ENCODE measurements at places on chromosomes 13 and 19.

GRCh38 chr19:31346184-31347059 is 2.8 kb downstream of the TSHZ3 start:
- peak; percentile 56 for DNase-seq

DNA sequence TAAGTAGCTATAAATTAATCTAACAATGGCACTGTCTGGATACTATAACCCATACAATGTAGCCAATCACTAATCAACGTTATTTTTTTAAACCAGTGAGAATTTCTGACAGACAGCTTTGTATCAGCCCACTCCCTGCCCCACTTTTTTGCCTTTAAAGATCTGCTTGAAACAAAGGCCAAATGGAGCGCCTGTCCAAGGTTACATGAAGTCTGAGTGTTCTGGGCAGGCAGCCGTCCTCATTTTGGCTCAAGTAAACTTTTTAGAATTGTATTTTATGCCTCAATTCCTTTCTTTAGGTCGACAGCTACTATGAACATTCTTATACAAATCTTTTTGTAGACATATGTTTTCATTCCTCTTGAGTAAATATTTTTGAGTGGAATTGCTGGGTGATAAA is 6.2 kb downstream of the IFT88 start:
- DNase-seq: no peak

GRCh38 chr13:94683409-94683808 is 28.9 kb downstream of the SOX21 start:
- no peak for DNase-seq

DNA sequence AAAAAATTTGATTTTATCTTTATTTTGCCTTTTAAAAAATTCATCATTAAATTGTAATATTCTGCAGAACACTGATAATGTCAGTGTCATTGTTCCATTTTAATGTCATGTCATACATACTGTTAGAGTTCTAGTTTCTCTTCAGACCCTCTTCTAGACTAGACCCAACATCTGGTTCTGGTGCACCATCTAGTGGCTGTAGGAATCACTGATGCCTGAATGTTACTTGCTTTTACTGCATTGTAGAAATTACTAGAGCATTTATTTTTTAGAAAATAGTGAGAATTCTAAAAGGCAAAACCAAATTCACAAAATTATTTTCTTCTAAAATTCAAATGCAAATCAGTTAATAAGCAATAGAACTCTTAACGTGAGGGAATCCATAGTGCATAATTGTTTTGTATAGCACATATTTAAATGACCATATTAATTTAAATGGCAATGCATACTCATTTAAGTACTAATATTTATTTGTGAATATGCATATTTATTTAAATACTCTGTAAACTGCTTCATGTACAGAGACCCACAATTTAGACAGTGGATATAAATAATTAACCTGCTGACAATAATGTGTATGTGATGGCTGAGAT is 425.7 kb downstream of the KLF12 start:
- peak; percentile 61 for DNase-seq

- DNase-seq: no peak
Observed at GRCh38 chr13:60114499-60115028, 49.2 kb downstream of the DIAPH3 start.

- no peak for DNase-seq
Observed at GRCh38 chr13:41782086-41782485, 178.8 kb downstream of the VWA8 start.

GRCh38 chr13:50644081-50644871 is 199.2 kb downstream of the DLEU7 start:
- no peak for DNase-seq

GRCh38 chr19:2290441-2291184 is 8.6 kb upstream of the PEAK3 start:
- DNase-seq: peak; percentile 45

DNA sequence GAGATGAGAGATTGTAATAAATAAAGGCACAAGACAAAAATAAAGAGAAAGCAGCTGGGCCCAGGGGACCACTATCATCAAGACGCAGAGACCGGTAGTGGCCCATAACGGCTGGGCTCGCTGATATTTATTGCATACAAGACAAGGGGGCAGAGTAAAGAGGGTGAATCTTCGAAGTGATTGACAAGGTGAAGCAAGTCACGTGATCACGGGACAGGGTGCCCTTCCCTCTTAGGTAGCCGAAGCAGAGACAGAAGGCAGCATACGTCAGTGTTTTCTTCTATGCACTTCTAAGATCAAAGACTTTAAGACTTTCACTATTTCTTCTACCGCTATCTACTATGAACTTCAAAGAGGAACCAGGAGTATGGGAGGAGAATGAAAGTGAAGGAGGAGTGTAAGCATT is 4.6 kb upstream of the PRKCG start:
- no peak for DNase-seq

GRCh38 chr13:38204556-38204955 is 145.1 kb upstream of the UFM1 start:
- no peak for DNase-seq

DNA sequence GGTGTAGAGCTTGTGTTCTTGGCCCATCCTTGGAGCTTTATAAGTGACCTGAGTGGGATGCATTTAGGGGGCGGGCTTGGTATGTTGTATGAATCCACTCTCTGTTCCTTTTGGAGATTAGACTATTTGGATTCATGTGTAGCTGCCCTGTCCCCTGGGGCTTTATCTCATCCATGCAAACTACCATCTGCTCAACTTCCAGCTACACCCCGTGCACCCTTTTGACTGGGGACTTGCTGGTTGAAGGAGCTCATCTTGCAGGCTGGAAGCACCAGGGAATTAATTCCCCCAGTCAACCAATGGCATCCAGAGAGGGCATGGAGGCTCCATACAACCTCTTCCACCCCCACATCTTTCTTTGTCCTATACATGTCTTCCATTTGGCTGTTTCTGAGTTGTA is 6.1 kb downstream of the CLEC4M start:
- no peak for DNase-seq

DNA sequence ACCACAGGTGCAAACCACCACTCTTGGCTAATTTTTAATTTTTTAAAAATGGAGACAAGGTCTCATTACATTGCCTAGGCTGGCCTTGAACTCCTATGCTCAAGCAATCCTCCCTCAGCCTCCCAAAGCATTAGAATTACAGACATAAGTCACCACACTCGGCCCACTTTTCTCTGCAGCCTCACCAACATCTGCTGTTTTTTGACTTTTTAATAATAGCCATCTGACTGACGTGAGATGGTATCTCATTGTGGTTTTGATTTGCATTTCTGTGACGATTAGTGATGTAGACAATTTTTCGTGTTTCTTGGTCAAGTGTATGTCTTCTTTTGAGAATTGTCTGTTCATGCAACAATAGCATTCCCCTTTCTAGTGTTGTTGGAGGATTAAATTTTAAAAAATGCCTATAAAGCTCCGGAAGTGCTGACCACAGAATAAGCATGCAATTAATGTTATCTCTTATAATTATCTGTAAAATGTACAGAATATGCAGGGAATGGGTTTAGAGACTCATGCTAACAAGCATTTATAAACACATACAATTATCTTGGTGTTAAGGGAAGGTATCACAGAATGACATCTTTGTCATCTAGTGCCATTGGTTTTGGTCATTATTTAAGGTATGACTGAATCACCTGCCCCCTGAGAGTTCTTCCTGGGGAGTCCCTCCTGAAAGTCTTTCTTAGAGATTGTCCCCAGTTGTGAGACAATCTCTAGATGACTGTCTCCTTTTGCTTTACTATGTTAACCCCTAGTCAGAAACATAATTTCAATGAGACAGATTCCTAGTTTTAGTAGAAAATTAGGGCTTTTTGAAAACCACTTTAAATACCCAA is 118.5 kb upstream of the SERTM1 start:
- no peak for DNase-seq

GRCh38 chr13:95874286-95874685 is 178.9 kb downstream of the UGGT2 start:
- no peak for DNase-seq

- DNase-seq: no peak
Observed at GRCh38 chr13:22039961-22040360, 369.1 kb downstream of the FGF9 start.

DNA sequence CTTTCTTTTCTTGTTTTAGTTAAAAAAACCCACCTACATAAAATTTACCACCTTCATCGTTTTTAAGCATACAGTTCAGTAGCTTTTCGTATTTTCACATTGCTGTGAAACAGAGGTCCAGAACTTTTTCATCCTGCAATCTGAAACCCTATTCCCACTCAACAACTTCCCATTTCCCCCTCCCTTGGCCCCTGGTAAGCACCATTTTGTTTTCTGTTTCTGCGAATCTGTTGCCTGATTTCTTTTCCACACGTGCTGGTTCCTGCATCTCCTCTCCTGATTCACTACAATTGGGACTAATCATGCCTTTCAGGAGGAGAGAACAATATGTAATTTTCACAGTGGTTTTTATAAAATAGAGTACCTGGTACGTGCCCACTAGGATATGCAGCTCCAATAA is 149.2 kb upstream of the RNF113B start:
- no peak for DNase-seq

- DNase-seq: no peak
Observed at GRCh38 chr13:89027694-89028306, 1356.6 kb downstream of the SLITRK5 start.

GRCh38 chr19:30073152-30074000 is 131.3 kb downstream of the URI1 start:
- no peak for DNase-seq

GRCh38 chr19:5112175-5112574 is 143.3 kb downstream of the KDM4B start:
- no peak for DNase-seq

GRCh38 chr13:39510316-39510695 is 92.7 kb downstream of the LHFPL6 start:
- DNase-seq: peak; percentile 62

DNA sequence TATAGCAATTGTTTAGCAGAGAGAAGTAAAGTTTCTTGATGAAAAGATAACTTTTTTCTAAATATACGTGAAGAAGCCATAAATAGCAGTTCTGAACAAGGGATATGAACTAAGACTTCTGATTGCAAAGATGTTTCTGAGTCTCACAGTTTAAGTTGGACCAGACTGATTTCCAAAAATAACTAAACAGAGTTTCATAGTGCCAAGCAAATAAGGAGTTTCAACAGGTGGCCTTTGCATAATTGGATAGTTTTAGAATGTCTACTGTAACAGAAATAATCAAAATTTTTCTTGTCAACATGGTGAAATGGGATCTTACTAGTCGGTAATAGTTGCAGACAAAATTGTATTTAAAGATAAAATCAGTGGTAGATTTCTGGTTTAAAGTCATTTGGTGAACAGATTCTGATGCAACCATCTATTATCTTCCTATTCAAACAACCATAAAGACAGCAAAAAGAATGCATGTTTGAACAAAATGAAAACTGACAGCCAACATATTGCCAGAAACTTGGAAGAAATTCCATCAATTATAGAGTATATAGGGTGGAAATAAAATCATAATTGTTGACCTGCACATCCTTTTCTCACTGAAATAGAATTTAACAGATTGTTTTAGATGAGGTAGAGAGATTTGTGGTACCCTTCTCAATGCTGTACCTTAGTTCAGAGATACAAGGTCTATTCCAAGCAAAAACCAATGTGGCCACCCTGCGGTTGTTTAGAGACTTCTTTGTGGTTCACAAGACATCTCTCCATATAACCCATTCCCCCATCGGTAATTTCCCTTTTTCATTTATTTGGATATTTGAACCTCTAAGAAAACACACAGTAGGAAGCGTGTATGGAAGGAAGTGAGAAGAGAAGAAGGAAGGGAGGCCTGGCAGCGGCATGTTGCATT is 275.3 kb downstream of the COG6 start:
- DNase-seq: no peak

GRCh38 chr19:50878851-50879250 is 5.6 kb downstream of the KLK2 start:
- no peak for DNase-seq

GRCh38 chr19:19422156-19422555 is 16.7 kb downstream of the GATAD2A start:
- no peak for DNase-seq

- no peak for DNase-seq
Observed at GRCh38 chr13:84973661-84974060, 825.6 kb downstream of the SLITRK6 start.

- DNase-seq: no peak
Observed at GRCh38 chr19:19154768-19155494, 15.1 kb downstream of the MEF2B start.

GRCh38 chr19:46555628-46556280 is 45.4 kb upstream of the CALM3 start:
- DNase-seq: no peak

- no peak for DNase-seq
Observed at GRCh38 chr19:51466723-51467122, 8.5 kb upstream of the SIGLEC8 start.

DNA sequence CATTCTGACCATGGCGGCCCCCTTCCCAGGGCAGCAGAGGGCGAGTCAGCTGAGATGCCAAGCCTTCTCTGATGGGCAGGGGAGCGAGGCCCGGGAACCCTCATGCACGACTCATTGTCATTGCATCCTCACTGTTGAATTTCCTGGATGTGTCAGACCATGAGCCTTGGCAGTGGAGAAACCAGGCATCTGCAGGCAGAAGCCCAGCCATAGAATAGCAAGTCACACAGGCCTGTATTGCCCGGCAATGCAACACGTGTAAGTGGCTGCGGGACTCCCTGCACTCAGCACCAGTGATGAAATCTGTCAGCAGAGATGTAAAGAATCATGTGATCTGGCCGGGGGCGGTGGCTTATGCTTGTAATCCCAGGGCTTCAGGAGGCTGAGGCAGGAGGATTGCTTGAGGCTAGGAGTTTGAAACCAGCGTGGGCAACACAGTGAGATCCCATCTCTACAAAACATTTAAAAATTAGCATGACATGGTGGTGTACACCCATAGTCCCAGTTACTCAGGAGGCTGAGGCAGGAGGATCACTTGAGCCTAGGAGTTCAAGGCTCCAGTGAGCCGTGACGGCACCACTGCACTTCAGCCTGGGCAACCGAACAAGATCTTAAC is 199.7 kb downstream of the KATNAL1 start:
- peak; percentile 25 for DNase-seq

- DNase-seq: peak; percentile 72
Observed at GRCh38 chr13:97432232-97432916, 1.6 kb upstream of the RAP2A start.

- no peak for DNase-seq
Observed at GRCh38 chr13:106172176-106172905, 363.1 kb downstream of the EFNB2 start.

DNA sequence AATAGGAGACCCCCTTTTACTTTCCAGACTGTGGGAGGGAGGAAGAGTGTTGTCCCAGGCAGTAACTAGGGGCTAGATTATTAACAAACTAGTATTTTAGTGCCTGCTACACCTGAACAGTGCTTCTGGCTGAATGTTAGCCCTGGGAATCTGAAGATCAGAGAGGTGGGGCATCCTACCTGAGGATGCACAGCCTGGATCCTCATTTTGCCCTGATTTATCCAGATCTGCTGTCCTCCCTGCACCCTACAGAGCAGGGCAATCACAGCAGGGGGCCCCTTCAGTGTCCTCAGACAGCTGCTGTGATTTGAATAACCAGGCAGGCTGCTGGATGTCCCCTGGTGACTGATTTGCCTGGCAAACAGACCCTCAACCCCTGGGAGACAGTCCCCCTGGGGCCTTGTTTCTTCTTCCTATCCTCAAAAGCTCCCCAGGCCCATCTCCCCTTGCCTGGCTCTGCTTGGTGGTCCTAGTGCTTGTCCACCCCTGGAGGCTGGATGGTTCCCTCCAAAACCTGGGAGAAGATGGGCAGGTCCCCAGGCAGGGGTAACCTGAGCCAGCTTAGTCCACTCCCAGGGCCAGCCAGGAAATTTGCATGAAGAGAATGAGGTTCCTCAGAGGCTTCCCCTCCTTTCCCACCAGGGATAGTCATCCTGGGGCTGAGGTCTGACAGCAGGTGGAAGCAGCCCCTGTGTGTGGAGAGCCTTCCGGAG is at the start of gene OVOL3:
OVOL3 (plus strand) TSS at position 657 of the 713 bp plus-strand sequence. CDS start 60 bp downstream, outside the sequence.
- no peak for DNase-seq

- no peak for DNase-seq
Observed at GRCh38 chr13:26722321-26722720, 38.3 kb downstream of the GPR12 start.
